ENCODE measurements at places on chromosomes 7 and 10.

- DNase-seq, result no peak
Observed at GRCh38 chr7:27172823-27173510, 1.2 kb downstream of the HOXA10 start.

DNA sequence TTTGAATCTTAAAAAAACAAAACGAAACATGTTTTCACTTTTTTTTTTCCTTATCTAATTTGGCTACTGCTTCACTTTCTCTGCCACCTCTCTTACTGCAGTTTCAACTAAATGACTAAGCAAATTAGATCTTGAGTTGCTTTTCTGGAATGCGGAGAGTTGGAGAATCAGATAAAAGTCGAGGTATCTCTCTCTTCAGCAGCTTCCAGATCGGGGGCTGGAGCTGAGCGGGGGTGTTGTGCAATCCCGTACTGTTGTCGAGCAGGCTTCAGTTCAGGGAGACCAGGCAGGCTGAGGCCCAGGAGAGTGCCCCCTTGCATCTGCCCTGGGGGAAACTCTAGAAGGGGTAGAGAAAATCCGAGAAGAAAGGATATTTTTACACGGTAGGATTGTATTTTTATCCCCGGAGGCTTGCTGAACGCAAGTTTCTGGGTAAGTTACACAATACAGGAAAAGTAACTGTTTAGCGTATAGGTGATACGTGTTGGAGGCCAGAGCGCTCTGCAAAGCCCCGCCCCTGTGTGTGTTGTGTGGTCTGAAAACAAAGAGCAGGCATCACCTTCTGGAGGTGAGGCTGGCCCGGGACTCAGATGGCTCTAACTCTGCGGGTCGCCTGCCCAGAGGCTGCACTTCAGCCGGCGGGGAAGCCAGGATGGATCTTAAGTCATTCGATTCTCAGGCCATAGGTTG, 116.6 kb downstream of the KLF6 start:
- no peak for DNase-seq

GRCh38 chr7:131945313-131945911, 389.0 kb upstream of the PODXL start:
- peak; percentile 9 for DNase-seq

GRCh38 chr10:20971901-20972300, 74.8 kb upstream of the NEBL start:
- DNase-seq, result no peak

GRCh38 chr10:86365346-86366032, 1.1 kb downstream of the GRID1 start:
- DNase-seq, result no peak

DNA sequence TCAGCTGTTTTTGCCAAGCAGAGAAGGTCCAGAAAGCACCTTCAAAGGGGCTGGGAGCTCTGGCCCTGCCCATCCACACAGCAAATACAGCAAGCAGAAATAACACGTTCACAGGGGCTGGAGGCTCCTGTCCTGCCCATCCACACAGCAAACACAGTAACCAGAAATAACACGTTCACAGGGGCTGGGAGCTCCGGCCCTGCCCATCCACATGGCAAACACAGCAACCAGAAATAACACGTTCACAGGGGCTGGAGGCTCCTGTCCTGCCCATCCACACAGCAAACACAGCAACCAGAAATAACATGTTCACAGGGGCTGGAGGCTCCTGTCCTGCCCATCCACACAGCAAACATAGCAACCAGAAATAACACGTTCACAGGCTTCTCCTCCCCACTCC, 558.1 kb downstream of the PTPRN2 start:
- DNase-seq, result no peak
